ENCODE measurements at places on chromosomes 11 and 22.

- no peak for DNase-seq
Observed at GRCh38 chr11:96054870-96055705, 131.2 kb upstream of the MTMR2 start.

DNA sequence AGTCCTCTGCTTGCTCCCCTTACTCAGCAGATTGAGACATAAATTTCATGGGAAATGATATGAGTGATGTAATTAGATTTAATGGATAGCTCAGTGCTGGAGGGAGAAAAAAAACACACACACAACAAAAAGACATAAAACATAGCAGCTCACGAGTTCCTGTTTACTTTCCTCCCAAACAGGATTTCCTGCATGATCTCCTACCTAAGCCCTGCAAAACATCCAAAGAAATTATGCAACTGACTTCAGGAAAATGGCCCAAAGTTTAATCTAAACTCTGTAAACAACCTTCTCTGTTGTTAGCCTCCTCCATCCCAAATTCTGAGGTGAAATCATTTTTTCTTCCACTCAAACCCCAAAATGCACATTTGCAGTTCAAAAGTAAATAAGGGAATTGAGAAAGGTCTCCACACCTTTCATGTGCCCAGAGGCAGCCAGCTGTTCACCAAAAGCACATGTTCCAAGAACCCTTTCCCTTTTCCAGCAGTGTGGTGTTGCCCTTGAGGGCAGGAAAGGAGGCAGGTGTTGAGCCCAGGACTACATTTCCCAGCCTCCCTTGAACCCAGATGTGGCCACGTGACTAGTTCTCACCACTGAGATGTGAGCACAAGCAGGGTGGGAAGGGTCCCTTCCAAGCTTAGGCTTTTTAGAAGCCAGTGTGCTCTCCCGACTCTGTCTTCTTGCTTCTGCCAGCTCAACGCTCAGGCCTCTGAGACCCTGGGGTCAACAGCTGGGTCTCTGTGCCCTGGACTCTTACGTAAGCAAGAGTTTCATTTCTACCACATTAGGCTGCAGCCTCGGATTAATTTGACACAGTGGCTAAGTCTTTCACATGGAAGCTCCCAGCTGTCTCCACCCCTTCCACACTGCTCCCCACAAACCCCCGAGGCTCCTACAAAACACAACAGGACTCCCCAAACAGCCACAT, 301.2 kb downstream of the CTTN start:
- no peak for DNase-seq

DNA sequence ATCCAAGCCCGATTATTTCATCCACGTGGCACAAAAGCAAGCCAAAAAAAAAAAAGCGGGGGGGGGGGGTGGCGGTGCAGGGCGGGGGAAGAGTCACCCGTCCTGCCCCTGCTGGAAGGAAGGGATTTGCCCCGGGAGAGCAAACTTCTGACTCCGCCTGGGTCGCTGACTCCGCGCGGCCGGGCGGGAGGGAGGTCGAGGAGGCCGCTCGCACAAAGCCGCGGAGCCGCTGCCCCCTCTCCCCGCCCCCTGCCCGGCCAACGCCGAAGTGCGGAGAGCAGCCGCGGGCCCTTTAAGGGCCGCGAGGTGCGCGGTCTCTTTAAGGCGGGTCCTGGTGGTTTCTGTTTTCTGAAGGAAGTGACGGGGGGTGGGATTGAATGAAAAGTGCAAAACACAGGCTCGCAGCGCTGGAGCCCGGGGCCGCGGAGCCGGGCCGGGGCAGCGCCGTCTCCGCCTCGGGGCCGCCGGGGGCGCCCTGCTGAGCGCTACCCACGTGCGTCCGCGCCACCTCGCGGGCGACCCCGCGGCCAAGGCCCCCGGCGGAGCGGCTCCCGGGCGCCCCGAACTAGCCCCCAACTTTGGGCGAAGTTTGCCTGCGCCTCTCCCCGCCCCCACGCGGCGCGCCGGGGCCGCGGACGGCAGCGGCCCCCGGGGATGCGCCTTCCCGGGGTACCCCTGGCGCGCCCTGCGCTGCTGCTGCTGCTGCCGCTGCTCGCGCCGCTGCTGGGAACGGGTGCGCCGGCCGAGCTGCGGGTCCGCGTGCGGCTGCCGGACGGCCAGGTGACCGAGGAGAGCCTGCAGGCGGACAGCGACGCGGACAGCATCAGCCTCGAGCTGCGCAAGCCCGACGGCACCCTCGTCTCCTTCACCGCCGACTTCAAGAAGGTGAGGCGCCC, at the start of gene OAF:
Gene OAF, plus strand, starts transcription at position 407 of the 896 bp plus-strand sequence. Its CDS starts 248 bp downstream, at position 655.
- DNase-seq: no peak

- no peak for DNase-seq
Observed at GRCh38 chr22:19739911-19740449, 16.6 kb downstream of the GP1BB start.

- DNase-seq: no peak
Observed at GRCh38 chr22:40235308-40235707, 57.6 kb downstream of the TNRC6B start.

DNA sequence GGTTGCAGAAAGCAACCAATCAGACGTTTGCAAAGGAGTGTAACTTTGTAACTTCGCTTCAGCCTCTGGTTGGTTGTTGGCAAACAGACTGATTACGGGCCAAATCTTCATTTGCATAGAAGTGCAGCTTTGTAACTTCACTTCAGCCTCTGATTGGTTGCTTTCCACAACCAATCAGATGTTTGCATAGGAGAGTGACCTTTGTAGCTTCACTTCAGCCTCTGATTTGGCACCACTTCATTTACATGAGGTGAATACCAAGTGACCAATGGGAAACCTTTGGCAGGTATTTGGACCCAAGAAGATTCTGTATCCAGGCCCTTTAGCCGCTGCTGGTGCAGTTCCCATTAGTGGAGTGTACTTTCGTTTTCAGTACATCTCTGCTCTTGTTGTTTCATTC, 16.0 kb downstream of the USP47 start:
- no peak for DNase-seq

- DNase-seq: no peak
Observed at GRCh38 chr11:1837171-1838076, 1.4 kb upstream of the TNNI2 start.

DNA sequence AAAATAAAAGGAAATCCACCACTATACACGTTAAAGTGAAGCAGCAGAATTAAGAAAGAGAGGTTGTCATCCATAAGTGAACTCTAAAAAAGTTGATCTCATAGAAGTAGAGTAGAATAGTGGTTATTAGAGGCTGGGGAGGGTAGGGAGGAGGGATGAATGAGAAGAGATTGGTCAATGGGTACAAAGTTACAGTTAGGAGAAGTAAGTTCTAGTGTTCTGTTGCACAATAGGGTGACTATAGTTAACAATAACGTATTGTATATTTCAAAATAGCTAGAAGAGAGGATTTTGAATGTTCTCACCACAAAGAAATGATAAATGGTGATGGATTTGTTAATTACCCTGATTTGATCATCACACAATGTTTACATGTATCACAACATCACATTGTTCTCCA, 72.0 kb downstream of the CD82 start:
- DNase-seq: no peak

DNA sequence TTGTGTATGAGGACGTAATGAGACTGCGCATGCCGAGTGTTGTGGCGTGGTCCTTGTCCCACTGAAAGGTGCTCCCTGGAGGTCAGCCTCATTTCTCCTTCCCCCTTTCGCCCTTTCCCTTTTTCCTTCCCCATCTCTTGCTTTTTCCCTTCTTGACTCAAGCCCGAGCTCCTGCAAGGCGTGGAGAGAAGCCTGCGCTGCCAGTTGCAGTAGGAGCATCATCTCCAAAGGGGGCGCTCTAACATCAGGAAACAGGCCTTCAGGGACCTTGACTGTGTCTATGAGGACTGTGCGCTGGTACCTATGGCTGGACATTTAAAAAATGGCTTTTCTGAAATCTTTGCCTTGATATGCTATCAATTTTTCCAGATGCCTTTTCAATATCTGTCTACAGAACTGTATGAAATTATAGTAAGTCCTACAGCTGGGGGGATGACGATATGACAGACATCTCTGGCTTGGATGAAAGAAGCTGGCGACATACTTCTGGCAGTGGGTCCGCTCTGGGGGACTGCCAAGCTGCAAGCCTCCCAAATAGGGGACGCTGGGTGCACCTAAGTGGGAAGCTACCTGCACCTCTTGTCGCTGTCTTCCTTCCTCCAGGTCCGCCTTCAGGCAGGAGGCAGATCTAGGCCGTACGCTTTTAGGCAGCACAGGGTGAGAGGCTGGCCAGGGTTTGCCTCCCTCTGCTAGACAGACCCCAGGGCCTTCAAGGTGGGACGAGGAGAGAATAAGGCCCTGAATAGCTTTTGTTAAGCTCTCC, 96.5 kb downstream of the NXPE2 start:
- no peak for DNase-seq

GRCh38 chr22:36492109-36492508, 10.7 kb upstream of the TXN2 start:
- DNase-seq: no peak

DNA sequence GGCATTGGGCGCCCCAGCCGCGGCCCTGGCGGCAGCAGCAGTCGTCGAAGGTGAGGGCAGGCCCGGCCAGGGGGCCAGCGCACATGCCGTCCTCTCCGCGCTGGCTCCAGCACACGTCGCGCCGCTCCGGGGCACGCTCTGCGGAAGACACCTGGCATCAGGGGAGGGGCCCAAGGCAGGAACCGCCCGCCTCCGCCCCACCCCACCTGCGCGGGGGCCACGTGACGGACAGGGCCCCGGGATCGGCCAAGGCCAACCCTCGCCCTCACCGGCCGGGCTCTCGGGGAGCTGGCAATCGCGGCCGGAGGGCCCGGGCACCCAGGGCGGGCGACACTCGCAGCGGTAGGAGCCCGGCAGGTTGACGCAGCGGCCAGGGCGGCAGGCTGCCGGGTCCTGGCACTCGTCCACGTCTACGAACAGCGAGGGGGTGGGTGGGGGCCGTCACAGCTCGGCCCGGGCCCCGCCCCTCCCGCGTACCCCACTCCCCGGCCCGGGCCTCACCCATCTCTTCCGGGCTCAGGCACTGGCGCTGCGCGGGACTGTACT, 14.9 kb downstream of the SCYL1 start:
- DNase-seq: no peak

GRCh38 chr11:128391811-128392210, 195.5 kb downstream of the ETS1 start:
- no peak for DNase-seq

DNA sequence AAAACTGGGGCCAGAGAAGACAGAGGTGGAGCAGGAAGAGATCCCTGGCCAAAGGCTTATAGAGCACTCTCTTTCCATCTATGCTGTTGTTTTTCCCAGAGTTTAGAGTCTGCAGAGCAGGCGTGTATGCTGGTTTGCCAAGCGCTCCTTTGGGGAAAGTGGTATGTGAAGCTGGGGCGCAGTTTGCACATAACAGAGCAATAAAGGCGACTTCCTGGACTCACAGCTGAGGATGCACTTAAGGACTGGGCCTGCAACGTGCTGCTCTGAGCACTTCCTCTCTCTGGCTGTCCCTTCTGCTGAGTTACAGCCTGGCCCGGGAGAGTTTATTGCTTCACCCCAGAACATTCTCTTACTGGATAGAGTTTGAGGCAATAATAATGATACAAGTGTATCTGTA, 41.7 kb downstream of the THAP12 start:
- no peak for DNase-seq

- no peak for DNase-seq
Observed at GRCh38 chr11:40178470-40178869, 1281.0 kb downstream of the LRRC4C start.

DNA sequence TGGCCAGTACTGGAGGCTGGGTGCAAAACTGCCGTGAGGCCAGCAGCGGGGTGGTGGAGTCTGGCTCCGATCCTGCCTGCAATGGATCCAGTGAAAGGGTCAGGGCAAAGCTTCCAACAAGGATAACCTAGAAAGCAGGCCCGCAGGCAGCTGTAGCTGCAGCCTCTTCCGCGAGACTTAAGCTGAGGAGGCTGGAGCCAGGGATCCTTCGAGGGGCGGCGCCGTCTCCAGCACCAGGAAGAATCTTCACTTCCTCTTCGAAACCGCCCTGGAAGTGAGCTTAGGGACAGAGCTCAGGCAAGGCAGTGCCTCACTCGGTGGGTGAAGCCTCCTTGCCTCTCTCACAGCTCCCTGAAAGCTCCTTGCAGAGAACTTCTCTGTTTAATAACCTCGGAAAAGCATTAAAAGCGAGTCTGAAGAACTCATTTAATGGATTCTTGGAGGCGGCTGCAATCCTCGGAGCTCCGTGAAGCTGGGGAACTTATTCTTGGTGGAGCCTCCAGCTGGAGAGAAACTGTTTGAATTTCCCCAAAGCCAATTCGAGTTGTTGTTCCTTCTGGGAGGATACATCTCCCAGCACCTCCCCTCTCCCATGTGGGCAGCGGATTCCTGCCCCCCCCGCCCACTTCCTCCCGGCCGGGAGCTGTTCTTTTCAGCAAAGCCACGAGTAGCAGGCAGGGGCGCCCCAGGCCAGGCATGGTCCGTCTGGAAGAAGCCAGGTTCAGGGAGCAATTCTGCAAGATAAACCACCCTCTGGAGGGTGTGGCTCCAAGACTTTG, 169.9 kb downstream of the CTTN start:
- no peak for DNase-seq

DNA sequence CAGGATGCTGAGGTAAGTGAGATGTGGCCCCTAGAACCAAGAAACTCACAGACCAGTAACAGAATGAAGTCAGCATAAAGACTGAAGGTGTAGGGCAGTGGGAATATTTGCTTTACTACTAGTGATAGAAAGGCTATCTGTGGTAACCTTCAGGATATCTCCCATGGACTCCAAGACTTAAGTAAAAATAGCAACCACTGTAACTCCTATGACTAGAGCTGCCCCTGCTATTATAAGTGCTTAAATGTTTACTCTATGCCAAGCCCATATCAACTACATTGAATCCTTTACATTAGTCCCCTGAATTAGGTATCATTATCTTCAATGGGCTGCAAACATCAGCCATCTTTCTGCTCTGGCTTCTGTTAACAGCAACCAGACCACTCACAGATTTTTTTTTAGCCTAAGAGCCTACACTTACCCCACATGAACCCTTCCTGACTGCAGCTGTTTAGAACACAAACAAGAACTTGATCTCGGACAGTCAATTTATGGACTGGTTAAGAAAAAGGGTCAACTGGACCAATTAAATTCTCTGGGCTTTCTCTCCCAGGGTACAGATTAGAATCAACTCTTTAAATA, 335.1 kb upstream of the API5 start:
- no peak for DNase-seq

DNA sequence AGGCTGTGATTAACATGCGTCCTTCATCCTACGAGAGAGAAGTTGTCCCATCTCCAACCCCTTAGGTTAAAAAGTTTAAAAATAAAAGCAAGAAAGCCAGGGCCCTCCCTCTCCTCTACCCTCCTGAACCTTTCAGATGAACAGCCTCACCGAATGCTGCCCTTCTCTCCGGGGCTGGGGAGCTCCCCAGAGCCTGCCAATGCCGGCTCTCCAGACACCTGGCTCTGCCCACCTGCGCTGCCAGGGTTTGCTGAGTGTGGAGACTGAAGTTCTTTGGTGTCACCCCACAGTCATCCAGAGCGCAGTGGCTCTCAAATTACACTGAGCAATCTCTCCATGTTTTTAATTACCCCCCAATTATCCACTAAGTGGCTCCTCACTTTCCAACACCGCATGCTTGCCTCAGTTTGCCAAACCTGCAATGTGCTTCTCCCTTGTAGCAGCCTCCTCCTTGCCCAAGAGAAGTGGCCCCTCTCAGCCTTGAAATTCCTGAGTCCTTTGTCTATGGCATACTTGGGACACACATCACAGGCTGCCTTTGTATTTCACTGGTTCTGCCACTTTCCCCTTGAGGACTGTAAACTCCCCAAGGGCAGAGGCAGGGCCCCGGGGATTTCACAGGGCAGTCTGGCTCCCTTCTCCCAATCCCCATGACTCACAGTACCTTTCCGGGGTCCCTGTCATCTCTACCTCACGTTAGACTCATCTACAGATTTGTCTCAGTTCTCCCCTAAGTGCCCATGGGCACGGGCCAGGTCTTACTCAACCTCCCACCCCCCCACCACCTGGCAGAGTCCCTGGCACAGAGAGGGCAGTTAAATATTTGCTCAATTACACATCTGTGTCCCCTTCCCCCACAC, 2.0 kb downstream of the MYH9 start:
- no peak for DNase-seq
